Activated CD4-positive, alpha-beta T cell treated with anti-CD3 and anti-CD28 coated beads, Interleukin-2, amount 10 ng/mL, durations not matched to agents 24 days and 14 days (primary cell): ENCODE measurements at places on chromosomes 16 and 17.

GRCh38 chr16:53503991-53504663, 1.1 kb upstream of the AKTIP start:
- DNase-seq: peak; percentile 79

DNA sequence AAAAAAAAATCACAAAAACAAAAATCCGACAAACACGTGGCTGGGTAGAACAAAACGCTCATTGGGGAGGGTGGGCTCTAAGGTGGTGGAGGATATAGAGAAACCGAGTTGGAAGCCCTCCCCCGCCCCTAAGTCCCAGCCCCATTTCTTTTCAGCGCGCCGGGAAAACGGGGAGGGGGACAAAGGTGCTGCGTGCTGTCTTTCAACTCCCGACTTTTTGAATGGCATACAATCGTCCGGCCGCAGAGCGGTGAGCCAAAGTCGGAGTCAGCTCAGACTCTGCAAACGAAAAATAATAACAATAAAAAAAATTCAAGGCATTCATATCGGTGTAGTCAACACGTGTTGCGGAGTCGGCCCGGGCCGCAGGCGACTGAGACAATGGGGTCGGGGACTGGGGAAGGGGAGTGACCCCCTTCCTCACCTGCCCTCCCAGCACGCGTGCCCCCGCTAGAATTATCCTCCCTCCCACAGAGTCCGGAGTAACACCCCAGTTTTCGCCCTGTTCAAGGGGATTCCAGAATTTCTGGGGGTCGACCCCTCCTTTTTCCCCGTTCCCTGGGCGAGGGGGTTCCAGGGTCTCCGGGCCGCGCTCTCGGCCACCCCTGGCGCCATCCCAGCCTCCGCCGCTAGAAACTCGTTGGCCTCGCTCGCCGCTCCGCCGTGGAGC, 1.7 kb upstream of the IGF2BP1 start:
- DNase-seq: no peak

- DNase-seq: no peak
Observed at GRCh38 chr17:73787076-73788059, 143.1 kb upstream of the SDK2 start.

- DNase-seq: no peak
Observed at GRCh38 chr17:51722994-51723393, 435.5 kb downstream of the CA10 start.

- peak; percentile 72 for DNase-seq
Observed at GRCh38 chr17:700504-701094, 14.0 kb downstream of the VPS53 start.

- DNase-seq: no peak
Observed at GRCh38 chr16:8108991-8109509, 481.3 kb downstream of the TMEM114 start.

DNA sequence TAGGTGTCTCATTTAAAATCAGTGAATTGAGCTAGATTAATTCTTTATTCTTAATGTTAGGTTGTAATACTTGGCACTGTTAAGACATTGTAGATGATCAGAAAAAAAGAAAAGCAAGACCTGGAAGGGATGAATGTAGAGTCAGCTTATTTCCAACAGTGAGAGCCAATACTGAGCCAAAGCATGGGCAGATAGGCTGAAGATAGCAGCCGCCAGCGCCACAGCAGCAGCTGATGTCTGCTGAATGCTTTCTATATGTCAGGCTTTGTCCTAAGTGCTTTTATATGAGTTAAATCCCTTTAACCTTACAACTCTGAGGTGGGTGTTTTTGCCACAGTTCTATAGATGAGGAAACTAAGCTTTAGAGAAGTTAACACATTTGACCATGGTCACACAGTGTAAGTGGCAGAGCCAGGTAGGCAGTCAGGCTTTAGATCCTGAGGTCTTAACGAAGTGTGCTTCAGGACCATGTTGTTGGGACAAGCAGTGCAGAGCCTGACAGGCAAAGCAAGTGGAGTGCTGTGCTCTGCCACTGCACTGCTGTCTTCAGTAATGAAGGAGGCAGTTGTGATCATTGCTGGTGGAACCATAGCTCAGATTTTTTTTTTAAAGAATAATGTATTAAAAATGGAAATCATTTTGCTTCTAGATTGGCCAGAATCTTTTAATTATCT, 25.9 kb downstream of the TNRC6A start:
- no peak for DNase-seq

GRCh38 chr17:5352681-5353289, 66.7 kb downstream of the NUP88 start:
- peak; percentile 38 for DNase-seq

DNA sequence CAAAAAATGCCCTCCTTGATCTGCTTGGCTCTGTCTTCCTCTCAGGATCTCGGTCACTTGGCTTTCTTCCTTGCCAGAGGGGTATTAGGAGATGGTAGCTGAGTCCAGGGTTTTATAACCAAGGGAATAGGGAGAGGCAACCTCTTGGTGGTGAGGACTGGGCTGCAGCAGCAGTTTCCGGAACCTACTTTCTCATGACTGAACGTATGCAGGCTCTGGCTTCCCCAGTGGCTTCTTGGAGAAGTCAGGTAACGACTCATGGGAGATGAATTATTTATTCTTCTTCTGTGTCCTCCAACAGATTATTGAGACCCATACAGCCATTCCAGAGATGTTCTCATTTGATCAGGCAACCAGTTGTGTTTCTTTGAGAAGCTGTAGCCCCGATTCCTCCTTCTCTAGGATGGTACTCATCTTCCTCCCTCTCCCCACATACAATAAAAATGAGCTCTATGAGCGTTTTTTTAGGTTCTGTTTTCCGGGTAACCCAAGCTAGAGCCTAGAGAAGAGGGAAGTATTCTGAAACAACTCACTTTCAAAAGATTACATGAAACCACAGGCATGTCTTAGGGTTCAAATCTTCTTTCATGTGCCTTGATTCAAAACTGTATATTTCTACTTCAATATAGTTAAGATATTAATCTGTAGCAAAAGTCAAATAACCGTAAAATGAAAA, 22.3 kb upstream of the DHX40 start:
- no peak for DNase-seq

DNA sequence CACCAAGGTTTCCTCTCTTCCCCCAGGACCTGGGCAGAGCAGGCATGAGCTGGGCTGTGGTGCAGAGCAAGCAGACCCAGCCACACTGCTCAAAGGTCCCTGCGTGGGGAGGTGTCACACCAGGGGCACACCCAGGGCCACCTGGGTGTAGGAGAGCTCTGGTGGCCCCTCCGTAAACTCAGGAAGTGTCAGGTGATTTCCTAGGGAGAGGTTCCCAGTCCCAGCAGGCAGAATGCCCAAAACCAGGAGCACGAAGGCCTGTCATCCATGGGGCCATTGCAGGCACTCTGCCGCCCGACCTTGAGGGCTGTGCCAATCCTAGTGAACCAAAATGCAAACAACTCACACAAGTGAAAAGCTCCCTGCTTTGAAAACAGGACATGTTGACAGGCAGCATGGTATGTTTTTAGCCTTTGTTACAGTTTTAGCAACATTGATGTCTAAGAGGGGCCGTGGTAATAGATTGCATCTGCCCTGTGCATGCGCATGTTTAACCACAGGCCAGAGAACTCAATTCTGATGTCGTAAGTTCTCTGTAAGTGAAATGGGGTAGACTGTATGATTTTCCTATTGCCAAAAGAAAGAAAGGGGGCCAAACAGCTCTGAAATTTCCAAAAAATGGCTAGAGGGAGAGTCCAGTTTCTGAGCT, 21.3 kb downstream of the CIBAR2 start:
- no peak for DNase-seq

- DNase-seq: no peak
Observed at GRCh38 chr17:50451943-50452629, 16.6 kb downstream of the CHAD start.

GRCh38 chr16:87948735-87949070, 2.5 kb upstream of the BANP start:
- DNase-seq: no peak

GRCh38 chr16:75099738-75100602, 16.6 kb downstream of the LDHD start:
- peak; percentile 86 for DNase-seq

DNA sequence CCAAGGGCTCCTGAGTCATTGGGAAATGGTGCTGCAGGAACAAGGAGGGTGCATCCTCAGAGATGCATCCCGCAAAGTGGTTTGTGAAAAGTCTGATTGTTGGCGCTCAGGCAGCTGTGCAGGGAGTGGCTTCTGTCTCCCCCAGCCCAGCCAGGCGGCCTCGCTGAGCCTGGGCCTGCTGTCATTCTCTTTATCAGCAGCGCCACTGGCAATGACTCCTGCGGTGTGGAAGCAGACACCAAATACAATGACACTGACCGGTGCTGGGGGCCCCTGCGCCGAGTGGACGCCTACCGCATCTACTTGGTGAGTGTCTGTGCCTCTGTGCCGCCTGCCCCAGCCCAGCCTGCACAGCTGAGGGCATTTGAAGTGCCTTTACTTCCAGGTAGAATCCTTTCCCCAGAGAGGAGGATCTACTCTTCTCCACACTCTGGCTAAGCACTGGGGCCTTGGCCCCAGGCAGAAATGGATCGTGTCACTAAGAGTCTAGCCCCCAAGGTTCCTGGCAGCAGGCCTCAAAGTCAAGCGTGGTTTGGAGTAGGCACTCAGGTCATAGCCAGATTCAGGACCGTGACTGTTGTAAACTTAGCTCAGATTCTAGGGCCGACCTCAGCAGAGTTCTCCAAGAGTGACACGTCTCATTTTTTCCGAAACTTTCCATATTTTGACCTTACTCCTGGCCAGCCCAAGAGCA, 19.3 kb upstream of the NAT9 start:
- DNase-seq: no peak
